ENCODE measurements at places on chromosomes 11 and 22. TPM values are rescaled to one million over a fixed set of nuclear protein-coding genes. Genes with fewer than 3 reads are reported as not detected.

The AGBL2 gene
- polyA plus RNA-seq = 4.3 TPM

The TRIM6 gene
- not detected for polyA plus RNA-seq

The IGSF9B gene
- polyA plus RNA-seq = 0.22 TPM

The CD3G gene
- 40.7 TPM for polyA plus RNA-seq

The CBLIF gene
- polyA plus RNA-seq = not detected

The GUCY1A2 gene
- not detected for polyA plus RNA-seq

The NPTXR gene
- 1.4 TPM for polyA plus RNA-seq

The ATP6V1E1 gene
- polyA plus RNA-seq = 128 TPM

The BRSK2 gene
- not detected for polyA plus RNA-seq

The APOA5 gene
- polyA plus RNA-seq = not detected

The UBQLN3 gene
- not detected for polyA plus RNA-seq

The OTOG gene
- polyA plus RNA-seq = not detected

The B3GAT1 gene
- polyA plus RNA-seq = 0.24 TPM

The KRTAP5-1 gene
- not detected for polyA plus RNA-seq

The PGA3 gene
- polyA plus RNA-seq = not detected

The ISX gene
- not detected for polyA plus RNA-seq

The NEFH gene
- polyA plus RNA-seq = not detected

The HEPN1 gene
- polyA plus RNA-seq = not detected

The LMNTD2 gene
- polyA plus RNA-seq = 0.54 TPM

The NXPE2 gene
- polyA plus RNA-seq = not detected

The NLRX1 gene
- polyA plus RNA-seq = 20.9 TPM

The BLID gene
- polyA plus RNA-seq = not detected

The LRRC10B gene
- not detected for polyA plus RNA-seq

The APOL4 gene
- 0.27 TPM for polyA plus RNA-seq

The SEC14L6 gene
- not detected for polyA plus RNA-seq

The HOATZ gene
- not detected for polyA plus RNA-seq
